Neuronal stem cell (in vitro differentiated cells): ENCODE measurements at places on chromosomes 11 and 22.

- DNase-seq: no peak
Observed at GRCh38 chr11:36347384-36347906, 51.4 kb downstream of the PRR5L start.

DNA sequence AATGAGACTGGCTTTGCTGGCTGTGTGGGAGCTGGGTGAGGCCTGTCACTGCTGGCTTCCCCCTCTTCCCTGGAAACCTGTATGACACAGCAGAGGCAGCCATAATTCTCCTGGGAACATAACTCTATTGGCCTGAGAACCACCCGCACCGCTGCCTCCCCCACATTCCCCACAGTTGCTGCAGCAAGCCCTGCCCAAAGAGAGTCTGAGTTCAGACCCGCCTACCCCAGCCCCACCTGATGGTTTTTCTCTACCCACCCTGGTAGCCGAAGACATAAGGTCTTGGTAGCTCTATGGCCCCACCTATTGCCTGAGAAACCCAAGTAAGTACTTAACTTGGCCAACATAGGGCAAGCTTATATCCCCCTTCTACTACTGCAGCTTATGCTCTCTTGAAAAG, 174.8 kb downstream of the C11orf91 start:
- no peak for DNase-seq

DNA sequence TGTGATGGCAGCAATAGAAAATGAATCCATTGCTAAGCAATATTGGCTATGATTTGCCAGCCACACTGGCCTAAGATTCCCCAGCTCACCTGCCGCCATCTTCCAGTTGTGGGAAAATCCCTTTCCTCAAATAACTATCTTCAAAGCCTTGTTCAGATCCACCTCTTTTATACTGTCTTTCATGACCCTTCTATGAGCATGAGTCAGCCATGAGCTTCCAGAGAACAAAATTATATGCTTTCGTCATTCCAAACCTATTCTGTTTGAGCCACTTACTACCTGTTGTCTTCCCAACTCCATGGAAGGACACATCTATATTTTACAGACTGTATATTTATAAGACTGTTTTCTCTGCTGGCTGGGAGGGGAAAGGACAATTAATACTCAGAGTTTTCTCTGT, 25.0 kb upstream of the PRSS23 start:
- DNase-seq: no peak

GRCh38 chr11:15178214-15178613, 63.5 kb downstream of the INSC start:
- DNase-seq: no peak

GRCh38 chr11:111766834-111767142, 599 bp upstream of the PPP2R1B start:
- no peak for DNase-seq

- DNase-seq: no peak
Observed at GRCh38 chr22:23067023-23067650, 3.2 kb upstream of the GNAZ start.

DNA sequence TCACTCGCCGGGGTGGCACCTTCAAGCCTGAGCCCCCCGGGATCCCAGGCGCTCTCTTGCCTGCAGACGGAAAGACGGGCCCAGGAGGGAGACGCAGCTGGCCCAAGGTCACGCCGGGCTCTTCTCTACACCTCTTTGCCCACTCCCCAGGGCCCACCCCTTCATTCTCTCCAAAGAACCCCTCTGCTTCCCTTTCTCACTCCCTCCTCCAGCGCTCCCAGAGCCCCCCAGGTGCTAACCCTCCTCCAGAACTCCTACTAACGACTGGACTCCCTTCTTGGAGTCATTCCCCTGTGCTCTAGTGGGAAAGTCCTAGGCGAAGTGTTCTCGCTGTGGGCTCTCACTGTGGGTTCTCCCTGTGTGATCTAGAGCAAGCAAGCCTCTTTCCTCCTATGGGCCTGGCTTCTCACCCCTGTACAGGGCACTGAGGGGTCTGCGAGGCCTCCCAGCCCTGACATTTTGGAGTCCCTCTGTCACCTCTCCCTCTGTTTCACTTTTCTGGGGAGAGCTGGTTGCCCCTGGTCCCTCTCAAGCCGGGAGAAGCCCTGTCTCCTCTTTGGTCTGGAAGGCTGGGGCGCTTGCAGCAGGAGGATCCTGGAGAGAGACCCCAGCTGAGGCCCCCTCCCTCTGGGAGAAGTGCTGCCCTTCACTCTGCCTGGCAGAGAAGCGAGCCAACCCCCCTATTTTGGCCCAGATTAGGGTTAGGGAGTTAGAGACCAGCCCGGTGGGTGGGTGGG, 858 bp downstream of the OAF start:
- DNase-seq: no peak

GRCh38 chr11:4127357-4127756, 32.8 kb downstream of the RRM1 start:
- DNase-seq: no peak

DNA sequence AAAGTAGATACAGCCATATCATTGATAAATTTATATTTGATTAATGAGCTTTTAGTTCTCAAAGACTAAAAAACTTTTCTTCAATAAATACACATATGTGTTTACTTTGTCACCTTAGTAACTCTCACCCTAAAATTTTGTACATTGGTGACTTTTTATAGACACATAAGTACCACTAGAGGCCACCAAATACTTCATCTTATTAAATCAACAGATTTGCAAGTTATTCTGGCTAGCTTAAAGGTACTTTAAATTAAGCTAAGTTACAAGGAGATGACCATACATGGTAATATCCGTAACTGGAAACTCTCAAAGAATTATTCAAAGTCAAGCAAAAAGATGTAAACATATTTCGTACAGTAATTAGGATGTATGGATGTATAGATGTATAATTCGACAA, 112.2 kb downstream of the SBF2 start:
- no peak for DNase-seq

DNA sequence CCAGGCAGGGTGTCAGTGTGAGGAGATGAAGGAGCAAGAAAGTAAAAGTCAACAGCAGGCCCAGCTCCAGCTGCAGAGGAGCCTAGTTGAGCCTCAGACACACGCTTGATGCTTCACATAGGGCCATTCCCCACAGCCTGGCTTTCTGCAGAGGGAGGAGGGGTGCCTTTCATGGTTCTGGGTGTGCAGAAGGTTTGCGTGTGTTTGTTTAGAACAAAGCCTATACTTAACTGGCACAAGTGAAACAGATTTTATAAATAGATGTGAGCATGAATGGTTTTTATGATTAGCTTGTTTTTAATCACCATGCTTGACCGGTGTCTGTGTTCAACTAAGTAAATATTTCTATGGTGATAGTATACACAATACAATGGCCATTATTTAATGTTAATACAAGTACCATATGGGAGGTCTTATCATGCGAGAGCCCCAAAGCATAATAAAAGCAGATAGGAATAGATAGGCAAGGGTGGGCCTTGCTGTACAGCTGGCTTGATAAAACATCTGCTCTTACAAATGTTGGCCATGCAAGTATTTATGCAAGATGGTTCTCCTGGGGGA, 290.2 kb downstream of the ETS1 start:
- DNase-seq: no peak

DNA sequence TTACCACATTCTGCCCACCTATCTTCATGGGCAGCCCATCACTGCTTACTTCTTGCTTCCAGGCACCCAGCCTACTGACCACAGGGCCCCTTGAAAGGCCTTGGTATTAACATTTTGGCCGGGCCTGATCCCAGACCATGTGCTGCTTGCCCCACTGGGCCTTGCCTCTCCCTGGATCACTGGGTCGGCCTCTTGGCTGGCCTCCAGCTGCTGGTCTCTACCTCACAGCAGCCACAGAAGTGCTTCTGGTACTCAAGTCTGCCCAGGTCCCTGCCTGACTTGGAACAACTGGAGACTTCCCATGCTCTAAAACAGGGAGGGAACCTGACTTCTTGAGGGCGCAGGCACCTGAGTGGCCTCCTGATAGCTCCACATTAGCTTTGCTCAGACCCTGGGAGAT, 63.6 kb downstream of the THAP12 start:
- no peak for DNase-seq

- DNase-seq: no peak
Observed at GRCh38 chr11:40185793-40186192, 1273.7 kb downstream of the LRRC4C start.

GRCh38 chr22:22009661-22010060, 27.1 kb upstream of the TOP3B start:
- no peak for DNase-seq

DNA sequence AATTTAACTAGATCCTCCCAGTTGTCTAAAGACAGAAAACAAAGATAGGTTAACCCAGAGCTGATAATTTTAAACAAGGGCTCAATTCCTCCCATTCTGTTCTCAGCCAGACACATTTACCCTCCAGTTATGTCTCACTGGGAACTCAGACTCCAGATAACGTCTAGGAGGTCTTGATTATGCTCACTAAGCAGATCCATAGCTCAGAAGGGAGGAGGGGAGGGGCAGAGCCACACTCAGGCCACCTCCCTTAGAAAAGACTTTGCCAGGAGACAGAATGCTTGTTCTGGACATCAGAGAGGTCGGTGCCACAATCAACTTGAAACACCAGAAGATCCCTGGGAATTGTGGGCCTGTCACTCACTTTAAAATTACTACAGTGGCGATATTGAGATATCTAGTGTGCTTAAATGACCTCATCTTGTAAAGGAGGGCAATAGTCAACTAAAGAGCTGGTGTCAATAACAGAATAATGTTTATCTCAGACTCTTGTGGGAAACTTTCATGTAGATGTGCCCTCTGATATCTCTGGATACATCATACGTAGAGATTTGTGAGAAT, 29.8 kb upstream of the SLC25A1 start:
- no peak for DNase-seq

DNA sequence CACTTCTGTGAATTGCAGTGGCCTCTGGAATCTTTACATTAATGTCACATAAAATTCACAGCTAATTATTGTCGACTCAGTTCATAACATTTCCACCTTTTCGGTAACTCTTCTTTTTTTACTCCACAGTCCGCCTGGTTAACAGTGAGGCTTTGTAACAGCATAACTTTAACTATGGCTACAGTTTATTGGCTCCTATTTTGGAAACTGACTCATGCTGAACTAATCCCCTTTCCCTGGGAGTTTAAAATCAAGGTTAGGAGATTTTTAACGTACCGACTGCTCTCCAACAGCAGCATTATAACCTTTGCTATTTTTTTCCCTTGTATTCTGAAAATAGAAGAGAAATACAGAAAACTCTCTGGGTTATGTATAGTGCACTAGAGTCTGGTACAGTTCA, 3.2 kb upstream of the POGLUT3 start:
- DNase-seq: no peak

DNA sequence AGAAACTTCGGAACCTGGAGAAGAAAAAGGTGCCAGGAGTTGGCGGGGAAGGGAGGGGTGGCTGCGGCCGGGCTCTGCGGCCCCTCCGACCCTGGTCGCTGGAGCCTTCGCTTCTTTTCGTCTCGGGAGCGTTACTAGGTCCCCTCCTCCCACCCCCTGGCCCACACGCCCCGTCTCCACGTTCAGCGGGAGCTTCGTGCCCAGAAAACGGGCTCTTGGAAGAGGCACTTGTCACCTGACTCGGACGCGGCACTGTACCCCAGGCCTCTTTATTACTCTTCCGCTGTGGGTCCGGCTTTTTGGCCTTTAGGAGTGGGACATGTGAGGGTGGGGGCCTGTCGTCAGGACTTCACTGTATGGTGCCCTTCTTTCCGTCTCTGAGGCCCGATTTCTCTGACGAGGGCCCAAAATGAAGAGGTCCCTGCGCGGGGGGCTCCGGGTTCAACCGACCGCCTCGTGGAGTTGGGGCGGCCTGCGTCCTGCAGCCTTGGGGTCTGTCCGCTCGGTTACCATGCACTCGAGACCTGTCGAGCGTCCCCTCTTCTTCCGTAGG, 1.2 kb downstream of the CAPRIN1 start:
- DNase-seq: peak; percentile 15

GRCh38 chr11:45877221-45877620, 8.2 kb upstream of the MAPK8IP1 start:
- DNase-seq: no peak

DNA sequence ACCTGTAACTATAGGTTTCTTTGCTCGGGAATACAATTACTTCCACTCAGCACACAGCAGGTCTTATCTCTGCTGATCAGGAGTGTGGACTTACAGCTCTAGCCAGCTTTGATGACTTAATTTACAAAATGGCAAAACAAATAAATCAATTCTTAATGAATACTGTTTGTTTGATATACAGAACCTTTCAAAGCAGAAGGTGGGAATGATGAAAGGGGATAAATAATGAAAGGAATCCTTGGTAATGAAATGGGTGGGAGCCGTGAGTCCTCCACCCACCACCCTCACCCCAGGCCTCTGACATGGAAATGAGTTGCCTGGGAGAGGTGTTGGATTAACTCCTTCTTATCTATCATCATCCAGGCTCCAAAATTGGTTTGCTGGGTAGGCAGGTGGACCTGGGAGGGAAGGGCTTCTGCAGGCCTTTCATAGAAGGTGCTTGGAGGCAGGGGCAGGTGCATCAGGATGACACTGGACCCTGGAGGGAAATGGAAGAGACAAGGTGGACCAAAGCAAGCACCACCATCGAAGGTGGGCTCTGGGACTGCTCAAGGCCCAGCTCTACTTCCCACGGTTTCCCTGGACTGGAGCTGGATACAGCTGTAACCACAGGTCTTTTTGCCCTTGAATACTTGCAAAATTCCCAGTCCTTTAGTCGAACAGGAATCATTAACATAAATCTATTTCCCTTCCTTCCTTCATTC, 23.0 kb downstream of the POU2AF1 start:
- no peak for DNase-seq

GRCh38 chr11:6856871-6857270, 6.0 kb upstream of the OR10A2 start:
- no peak for DNase-seq

- peak; percentile 74 for DNase-seq
Observed at GRCh38 chr11:22875869-22876473, 15.7 kb upstream of the CCDC179 start.

GRCh38 chr22:44357966-44358465, 45.3 kb upstream of the SHISAL1 start:
- no peak for DNase-seq
